ENCODE measurements at places on chromosomes 5 and 9.

- no peaks in the 10 kb centered on the region for H3K27me3 ChIP-seq
- H3K36me3 ChIP-seq, result no peaks in the 10 kb centered on the region
- peaks cover 3% of the 10 kb centered on the region for H3K4me1 ChIP-seq
- no peak overlapping the region for H3K4me3 ChIP-seq
- no peak overlapping the region for H3K27ac ChIP-seq
Measured at GRCh38 chr9:91032121-91032531, 230.5 kb downstream of the SYK start.

GRCh38 chr9:135517407-135517822 is 3.8 kb upstream of the LCN1 start:
- H3K4me3 ChIP-seq, result no peak overlapping the region
- H3K36me3 ChIP-seq, result no peaks in the 10 kb centered on the region
- H3K4me1 ChIP-seq, result no peaks in the 10 kb centered on the region
- no peak for DNase-seq

DNA sequence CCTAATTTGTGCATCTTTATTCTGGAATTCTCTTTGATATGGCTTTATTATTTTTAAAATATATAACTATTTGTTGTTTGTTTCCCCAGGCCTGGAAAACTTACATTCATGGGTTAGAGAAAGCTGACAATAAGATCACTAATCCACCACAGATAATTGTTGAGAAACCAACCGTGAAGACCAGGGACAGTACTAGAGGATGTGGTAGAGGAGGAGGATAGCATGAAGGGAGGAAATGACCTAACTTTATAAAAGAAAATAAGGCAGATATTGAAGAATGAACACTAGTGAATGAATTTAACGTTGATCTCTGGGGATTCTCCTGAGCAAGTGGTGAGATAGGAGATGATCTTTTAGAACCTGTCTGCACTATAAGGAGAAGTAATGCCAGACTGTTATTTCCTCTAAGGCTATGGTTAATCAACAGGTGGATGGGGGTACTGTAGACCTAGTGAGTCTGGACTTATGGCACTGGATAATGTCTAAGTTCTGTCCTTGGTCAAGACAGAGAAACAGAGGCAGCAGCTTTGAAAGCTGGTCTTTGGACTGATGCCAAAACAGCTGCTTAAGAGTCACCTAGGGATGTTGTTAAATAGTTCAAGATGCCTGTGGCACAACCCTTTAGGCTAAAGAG is 52.4 kb downstream of the NREP start:
- no peaks in the 10 kb centered on the region for H3K4me1 ChIP-seq
- no peak for DNase-seq
- no peak overlapping the region for H3K4me3 ChIP-seq
- no peak overlapping the region for H3K27ac ChIP-seq
- no peaks in the 10 kb centered on the region for H3K36me3 ChIP-seq

DNA sequence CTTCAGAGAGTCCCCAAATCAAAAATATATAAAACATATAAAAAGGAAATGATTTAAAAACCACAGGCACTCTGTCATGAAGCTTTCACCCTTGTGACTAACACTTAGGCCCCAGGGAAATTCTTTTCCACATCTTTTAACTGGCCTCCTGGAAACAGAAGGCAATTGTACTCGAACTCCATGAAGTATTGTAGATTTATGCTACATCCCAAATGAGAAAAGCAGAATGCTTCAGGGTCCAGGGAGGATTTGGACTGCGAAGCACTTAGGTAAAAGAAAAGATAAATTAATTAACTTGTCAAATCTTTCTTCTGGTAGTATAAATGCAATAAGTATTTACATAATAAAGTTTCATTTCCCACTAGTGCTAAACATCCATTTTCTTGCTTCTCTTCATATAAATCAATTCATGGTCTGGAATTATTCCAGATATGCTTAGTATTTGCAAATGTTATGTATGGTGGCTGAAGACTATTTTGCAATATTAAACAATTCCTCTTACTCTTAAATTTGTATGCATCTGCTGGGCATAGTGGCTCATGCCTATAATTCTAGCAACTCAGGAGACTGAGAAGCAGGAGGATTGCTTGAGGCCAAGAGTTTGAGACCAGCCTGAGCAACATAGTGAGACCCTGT is 64.9 kb upstream of the ELL2 start:
- H3K4me1 ChIP-seq, result peaks cover 32% of the 10 kb centered on the region
- no peak for DNase-seq
- H3K4me3 ChIP-seq, result no peak overlapping the region
- H3K36me3 ChIP-seq, result no peaks in the 10 kb centered on the region
- no peaks in the 10 kb centered on the region for H3K27me3 ChIP-seq

GRCh38 chr5:81786496-81786895 is 35.6 kb upstream of the SSBP2 start:
- H3K27me3 ChIP-seq, result no peaks in the 10 kb centered on the region
- no peaks in the 10 kb centered on the region for H3K36me3 ChIP-seq

DNA sequence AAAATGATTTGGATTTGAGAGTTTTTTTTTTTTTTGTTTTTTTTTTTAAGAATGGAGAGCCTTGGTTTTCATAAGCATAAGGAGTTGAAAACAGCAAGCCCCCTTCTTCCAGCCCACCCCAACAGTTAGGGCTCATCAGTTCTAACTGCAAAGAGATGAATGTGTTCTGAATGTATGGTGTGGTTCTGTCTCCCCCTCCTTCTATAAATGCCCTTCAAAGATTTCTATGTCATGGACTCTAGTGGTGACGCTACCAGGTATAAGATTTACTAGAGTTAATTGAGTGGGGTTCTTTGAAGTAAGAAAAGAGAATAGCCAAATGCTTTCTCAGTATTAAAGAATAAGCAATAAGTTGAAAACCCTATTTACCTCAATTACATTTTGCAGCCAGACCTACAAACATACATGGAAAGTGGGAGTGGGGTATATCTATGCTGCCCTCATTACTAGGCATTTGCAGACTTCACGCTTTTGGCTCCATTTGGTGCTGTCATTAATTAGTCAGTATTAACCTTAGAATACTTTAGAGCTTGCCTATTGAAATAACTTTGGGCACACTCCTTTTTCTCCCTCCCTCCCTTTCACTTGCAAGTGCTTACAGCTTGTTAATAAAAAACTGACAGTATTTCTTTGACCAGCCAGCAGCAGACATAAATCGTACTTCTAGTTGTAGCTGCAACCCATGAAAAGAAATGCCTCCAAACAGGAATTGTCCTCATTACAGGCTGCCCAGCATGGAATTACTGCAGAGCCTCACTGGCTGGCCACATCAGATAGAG is 667.2 kb upstream of the ZNF608 start:
- H3K27me3 ChIP-seq, result no peaks in the 10 kb centered on the region
- no peak overlapping the region for H3K27ac ChIP-seq
- peaks cover 47% of the 10 kb centered on the region for H3K4me1 ChIP-seq
- H3K4me3 ChIP-seq, result no peak overlapping the region

DNA sequence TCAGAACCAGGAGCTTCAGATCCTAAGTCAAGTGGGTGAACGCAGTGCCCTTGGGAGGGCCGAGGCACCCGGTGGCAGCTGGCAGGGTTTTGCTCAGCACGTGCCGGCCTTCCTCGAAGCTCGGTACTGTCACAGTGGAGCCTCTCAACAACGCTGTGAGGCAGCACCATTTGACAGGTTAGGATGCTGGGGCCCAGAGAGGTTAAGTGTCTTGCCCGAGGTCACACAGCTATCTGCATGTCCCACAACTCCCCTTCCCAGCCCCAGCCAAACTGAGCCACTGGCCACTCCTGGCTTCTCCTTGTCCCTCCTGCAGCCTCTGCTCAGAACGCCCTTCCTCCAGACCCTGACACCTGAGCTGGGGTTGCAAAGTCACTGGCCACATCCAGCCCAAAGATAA is 43.7 kb upstream of the RPL26L1 start:
- no peaks in the 10 kb centered on the region for H3K27me3 ChIP-seq
- H3K36me3 ChIP-seq, result peaks cover 10% of the 10 kb centered on the region
- H3K4me1 ChIP-seq, result peaks cover 33% of the 10 kb centered on the region
- no peak for DNase-seq
- H3K4me3 ChIP-seq, result no peak overlapping the region

GRCh38 chr5:122608222-122608621 is 166.7 kb upstream of the SNX2 start:
- no peak for DNase-seq
- H3K4me3 ChIP-seq, result no peak overlapping the region
- H3K4me1 ChIP-seq, result no peaks in the 10 kb centered on the region
- no peaks in the 10 kb centered on the region for H3K36me3 ChIP-seq
- H3K27ac ChIP-seq, result no peak overlapping the region

DNA sequence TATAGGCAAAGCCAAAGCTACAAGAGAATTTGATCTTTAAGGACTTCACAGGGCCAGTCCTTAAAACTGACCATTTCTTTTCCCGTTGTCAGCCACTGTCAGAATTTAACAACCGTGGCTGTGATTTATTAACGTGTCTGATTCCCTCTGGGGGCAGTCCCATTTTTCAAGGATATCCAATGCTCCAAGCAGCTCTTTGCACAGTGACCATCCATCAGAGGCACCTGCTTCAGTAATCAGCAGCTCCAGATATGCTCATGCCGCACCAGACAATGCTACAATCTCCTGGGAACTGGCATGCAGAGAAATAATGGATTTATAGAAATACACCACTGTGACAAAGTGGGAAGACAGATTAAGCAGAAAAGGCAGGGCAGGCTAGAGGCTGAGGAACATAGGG is 163.3 kb upstream of the PPP1R2B start:
- no peak overlapping the region for H3K4me3 ChIP-seq
- H3K27me3 ChIP-seq, result no peaks in the 10 kb centered on the region
- no peaks in the 10 kb centered on the region for H3K36me3 ChIP-seq
- DNase-seq, result no peak

DNA sequence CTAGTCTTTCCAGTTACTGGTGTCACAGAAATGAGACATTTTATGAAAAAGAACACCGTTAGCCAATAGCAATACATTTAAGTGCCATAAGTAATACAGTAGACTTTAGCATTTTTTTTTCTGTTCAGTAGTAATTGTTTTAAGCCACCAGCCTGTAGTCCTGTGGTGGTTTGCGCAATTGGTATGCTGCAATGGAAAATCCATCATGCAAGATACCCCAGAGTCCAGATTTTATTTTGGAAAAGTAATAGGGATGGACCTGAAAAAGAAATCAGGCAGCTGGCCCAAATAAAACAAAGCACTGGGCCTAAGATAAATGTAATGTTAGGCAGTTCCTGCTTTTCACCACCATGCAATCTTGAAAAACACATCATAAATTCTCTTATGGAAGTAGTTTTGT is 94.6 kb upstream of the RASGRF2 start:
- H3K27ac ChIP-seq, result no peak overlapping the region
- no peaks in the 10 kb centered on the region for H3K27me3 ChIP-seq
- DNase-seq, result no peak
- H3K4me3 ChIP-seq, result no peak overlapping the region
- H3K36me3 ChIP-seq, result no peaks in the 10 kb centered on the region

- H3K27me3 ChIP-seq, result no peaks in the 10 kb centered on the region
- H3K4me3 ChIP-seq, result no peak overlapping the region
- no peaks in the 10 kb centered on the region for H3K36me3 ChIP-seq
- peak overlapping the region; percentile 34 for H3K27ac ChIP-seq
Measured at GRCh38 chr5:83715236-83716065, 5.2 kb downstream of the HAPLN1 start.

DNA sequence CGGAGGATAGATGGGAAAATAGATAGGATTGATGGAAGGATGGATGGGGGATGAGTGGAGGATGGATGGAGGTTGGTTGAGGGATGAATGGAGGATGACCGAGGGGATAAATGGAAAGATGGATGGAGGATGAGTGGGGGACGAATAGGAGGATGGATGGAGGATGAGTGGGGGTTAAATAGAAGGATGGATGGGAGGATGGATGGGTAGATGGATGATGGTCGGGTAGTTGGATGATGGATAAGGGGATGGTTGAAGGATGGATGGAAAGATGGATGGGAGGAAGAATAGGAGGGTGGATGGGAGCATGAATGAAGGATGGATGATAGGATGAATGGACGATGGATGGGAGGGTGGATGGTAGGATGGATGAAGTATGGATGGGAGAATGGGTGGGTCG is 219.3 kb upstream of the IER5L start:
- no peaks in the 10 kb centered on the region for H3K27me3 ChIP-seq
- H3K4me1 ChIP-seq, result peaks cover 7% of the 10 kb centered on the region
- H3K4me3 ChIP-seq, result no peak overlapping the region
- no peak overlapping the region for H3K27ac ChIP-seq
- DNase-seq, result no peak

GRCh38 chr5:134979416-134979815 is 11.7 kb downstream of the CATSPER3 start:
- no peaks in the 10 kb centered on the region for H3K4me1 ChIP-seq
- no peaks in the 10 kb centered on the region for H3K27me3 ChIP-seq
- H3K36me3 ChIP-seq, result no peaks in the 10 kb centered on the region

DNA sequence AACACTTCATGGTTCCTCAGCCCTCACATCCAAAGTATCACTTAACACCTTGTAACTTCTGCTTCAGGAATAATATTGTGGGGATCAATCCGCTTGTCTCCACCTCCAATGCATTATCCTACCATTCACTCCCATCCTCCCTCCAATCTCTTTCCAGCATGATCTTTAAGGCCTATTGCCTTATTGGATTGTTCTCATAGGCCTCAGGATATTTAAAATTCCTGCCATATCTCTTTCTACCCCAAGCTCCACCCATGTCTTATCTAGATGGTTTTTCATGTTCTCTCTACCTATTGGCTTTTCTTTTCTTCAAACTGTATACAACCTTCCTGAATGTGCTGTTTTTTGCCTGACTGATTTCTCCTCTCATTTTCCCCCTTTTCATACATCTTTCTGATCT is 7.2 kb downstream of the KDM4C start:
- no peak overlapping the region for H3K27ac ChIP-seq
- peaks cover 10% of the 10 kb centered on the region for H3K4me1 ChIP-seq
- no peak overlapping the region for H3K4me3 ChIP-seq
- no peak for DNase-seq
- no peaks in the 10 kb centered on the region for H3K36me3 ChIP-seq

- DNase-seq, result no peak
- no peak overlapping the region for H3K27ac ChIP-seq
- H3K27me3 ChIP-seq, result no peaks in the 10 kb centered on the region
- H3K36me3 ChIP-seq, result no peaks in the 10 kb centered on the region
Measured at GRCh38 chr5:36637101-36637500, 30.7 kb downstream of the SLC1A3 start.

DNA sequence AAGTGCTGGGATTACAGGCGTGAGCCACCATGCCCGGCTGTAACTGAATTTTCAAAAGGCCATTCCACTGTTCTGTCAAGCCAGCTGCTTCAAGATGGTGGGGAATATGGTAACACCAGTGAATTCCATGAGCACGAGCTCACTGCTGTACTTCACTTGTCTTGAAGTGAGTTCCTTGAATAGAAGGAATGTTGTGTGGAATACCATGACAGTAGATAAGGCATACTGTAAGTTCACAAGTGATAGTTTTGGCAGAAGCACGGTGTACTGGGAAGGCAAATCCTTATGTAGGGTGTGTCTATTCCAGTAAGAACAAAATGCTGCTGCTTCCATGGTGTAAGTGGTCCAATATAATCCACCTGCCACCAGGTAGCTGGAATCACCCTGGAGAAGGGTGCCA is 6.6 kb upstream of the PRXL2C start:
- no peaks in the 10 kb centered on the region for H3K27me3 ChIP-seq
- H3K36me3 ChIP-seq, result no peaks in the 10 kb centered on the region
- no peaks in the 10 kb centered on the region for H3K4me1 ChIP-seq

DNA sequence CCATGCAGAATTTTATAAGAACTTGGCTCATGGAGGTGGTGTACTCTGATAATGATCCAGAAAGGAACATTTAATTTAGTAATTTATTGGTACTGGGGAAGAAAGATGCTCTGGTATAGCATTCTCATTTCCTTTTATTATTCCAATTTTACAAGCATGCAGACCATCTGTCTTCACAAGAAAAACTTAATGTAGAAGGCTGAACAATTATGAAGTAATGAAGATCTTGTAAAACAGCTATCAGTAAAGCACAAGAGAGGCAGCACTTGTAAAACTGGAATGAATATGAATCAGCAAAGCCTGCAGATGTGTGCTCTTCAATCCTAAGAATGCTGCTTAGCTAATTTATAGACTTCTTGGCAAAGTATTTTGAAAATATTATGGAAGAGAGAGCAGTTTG is 300.0 kb downstream of the YTHDC2 start:
- DNase-seq, result no peak
- no peak overlapping the region for H3K27ac ChIP-seq

Measured in thoracic aorta (tissue), 2 donors.